ENCODE measurements at places on chromosomes 12 and 14.

- DNase-seq = no peak
Observed at GRCh38 chr12:21725731-21726130, 48.8 kb downstream of the KCNJ8 start.

DNA sequence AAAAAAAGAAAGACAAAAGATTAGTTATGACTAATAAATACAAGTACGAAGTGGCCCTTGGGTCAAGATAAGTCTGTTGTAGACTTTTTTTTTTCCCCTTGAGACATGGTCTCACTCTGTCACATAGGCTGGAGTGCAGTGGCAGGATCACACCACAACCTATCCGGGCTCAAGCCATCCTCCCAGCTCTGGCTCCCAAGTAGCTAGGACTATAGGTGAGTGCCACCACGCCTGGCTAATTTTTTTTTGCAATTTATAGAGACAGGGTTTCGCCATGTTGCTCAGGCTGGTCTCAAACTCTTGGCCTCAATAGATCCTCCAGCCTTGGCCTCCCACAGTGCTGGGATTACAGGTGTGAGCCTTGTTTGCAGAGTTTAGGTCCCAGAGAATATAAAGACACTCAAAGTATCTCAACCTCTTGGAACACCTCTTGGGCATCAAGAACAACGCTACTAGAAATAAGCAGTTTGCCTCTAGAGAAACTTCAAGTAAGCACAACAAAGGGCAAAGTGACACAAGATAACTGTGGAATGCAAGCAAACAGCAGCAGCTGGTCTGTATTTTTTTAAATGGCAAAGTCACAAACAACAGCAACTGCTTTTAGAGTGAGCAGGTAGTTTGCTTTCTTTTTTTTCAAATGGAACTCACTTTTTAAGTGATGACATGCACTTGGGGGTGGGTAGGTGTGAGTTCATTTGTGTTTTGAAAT, 3.9 kb upstream of the MDM2 start:
- DNase-seq = no peak

- DNase-seq = no peak
Observed at GRCh38 chr12:92921877-92922276, 7.2 kb downstream of the EEA1 start.

DNA sequence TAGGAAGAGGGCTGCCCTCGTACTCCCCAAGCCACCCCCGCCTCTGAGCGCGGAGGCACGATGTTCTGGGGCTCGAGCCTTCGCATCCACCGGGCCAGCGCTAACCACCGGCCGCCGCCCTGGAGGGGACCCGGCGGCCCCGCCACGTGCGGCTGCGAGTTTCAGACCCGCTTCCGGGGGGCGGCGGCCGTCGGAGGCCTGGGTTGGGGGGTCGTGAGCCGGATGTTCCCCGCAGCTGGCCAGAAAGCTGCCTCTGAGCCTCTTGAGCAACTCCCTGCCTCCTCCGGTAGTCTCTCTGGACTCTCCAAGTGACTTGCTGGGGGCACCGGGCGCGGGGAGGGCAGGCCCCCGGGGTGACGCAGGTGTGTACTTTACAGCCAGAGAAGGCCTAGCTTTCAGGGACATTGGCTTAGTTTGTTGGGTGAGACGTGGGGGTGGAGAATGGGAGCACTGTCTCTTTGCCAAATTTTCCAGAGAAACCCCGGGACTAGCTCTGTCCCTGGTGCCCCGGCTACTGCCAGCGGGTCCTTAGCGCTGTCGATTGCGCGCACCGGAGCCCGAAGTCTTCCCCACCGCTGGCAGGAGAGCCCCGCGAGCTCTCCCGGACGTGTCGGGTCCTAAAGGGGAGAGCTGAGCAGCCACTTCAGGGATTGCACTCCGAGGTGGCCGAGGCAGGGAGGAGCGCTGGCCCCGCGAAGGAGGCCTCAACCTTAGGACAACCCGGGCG, 15.6 kb downstream of the OTX2 start:
- no peak for DNase-seq

GRCh38 chr12:2144951-2145350, 92.2 kb downstream of the CACNA1C start:
- no peak for DNase-seq

GRCh38 chr14:95024380-95024779, 132.9 kb downstream of the DICER1 start:
- DNase-seq = no peak

DNA sequence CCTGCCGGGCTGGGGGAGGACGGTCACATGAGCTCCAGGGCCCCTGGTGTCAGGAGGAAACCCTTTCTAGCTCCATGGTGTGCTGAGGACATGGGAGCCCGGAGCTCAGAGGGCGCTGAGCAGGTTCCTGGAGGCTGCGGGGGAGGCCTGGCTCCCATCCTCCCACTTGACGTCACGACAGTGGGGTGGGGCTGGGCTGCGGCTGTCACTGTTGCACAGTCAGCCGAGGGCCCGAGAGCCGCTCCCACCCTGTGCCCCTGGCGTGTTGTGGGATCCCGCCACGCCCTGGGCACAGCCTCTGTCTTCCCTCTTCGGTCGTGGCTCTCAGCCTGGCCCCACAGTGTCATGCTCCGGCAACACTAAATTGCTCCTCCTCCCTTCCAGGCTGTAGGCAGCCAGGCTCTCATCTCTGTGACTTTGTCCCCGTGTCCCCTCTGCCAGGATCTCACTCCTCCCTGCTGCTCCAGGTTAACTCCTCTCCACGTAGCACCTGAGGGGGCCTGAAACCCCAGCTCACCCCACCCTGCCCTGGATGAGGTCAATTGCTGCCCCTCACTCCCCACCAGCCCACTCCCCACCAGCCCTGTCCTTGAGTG, 33.0 kb downstream of the BEGAIN start:
- no peak for DNase-seq

DNA sequence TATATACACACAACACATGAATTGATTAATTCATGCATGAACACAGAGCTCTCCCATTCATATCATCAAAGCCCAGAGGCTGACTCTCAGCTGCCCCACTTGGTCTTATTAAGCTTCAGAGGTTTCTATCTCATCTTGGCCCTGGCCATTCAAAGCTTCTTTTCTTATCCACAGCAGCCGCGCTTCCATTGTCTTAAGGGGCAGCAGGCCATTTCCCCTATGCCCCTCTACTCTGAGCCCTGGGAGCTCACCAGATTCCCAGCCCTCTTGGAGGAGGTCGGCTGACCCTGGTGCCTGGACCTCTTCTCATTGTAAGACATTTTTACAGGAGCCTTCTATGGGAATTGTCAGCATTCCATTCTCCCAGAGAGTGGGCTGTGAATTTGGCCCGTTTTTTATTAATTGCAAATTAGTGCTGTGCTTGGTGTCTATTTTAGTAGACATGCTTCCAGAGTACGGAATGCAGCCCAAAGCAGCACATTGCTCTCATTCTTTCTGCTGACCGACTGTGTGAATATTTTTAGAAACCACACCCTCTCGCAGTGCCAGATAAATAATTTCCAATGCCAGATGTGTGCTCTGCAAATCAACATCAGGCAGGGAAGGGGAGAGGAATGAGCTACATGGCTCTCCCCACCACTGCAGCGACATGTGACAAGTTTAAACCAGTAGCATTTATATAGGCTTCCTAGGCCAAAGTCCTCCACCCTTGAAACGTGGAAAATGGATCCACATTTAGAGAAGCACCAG, 58.5 kb downstream of the NUAK1 start:
- DNase-seq = no peak

- DNase-seq = no peak
Observed at GRCh38 chr14:42687421-42687820, 1080.7 kb downstream of the LRFN5 start.

DNA sequence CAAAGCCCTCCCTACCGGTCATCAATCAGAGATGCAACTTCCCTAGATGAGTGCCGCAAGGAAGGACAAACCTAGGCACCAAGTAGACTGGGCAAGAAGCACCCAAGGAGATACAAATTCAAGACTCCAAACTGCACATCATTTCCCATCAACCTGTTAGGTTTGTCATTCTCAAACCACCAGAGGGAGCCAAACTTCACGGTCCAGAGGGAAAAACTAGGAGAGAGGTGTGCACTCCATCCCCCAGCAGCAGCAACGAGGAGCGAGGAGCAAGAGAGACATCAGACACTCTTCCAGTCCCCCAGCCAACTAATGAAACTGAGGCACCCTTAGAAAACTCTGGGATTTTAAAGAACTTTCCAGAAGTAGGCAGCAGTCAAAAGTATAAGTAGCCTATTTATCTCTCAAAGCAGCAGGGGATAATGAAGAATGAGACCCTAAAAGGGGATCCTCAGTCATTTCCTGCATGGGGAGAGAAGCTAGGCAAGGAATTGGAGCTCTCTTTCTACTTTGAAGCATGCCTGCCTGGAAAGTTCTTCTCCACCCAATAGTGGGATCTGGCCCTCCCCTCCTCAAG, 37.0 kb upstream of the NT5DC3 start:
- DNase-seq = peak; percentile 63

DNA sequence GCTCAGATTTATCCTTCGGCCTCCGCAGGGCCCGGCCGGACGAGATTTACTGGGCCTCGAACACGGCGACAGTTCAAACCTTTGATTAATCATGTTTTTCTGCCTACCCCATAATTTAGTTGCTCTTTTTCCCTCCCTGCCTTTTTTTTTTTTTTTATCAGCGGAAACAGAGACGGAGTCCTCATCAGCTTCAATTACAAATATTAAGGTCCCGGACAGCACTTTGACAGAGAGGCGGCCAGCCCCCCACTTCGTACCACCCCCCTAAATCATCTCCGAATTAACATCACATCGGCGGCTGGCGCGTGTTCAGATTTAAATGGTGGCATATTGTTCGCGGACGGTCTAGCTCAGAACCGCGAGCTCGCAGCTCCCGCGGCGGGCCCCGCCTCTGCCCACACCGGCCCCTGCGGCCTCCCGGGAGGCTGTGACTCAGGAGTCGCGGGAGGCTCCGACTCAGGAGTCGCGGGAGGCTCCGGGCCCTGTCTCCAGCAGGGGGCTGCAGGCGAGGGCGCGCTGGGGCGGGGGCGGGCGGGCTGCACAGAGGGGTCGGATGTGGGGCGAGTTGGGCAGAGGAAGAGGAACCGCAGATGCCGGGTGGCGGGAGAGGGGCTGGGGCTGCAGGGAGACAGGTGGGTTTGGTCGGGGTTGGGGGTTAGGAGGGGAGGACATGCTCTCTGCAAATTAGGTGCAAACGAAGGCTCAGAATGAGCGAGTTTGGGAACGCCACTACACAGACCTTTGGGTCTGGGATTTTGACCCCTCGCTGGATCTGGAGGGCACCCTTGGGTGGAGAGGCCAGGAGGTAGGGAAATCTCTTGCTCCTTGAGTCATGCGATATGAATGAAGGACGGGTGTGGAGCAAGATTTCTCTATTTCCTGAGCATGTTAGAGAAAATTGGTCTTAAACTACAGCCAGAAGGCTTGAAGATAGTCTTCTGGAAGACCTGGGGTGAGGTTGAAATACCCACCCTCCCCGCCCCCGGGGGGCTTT, 19.6 kb upstream of the ATP5MC2 start:
- DNase-seq = no peak

DNA sequence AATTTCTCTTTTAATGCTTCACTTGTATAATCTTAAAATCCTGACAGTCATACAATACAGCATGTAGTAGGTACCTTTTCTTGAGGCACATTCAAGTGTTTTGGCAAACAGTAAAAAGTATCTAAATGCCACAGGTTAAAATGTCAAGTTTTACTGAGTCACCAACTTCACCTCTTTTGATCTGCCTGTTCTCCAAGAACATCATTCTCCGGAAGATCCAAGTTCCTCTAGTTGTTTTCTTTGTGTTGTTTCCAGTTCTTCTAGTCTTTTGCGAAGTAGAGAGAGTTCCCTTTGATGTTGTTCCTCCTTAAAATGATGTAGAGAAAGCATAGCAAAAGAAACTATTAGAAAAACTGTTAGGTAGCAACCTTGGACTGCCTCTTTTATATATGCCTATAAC, 151.1 kb downstream of the CEP83 start:
- no peak for DNase-seq

DNA sequence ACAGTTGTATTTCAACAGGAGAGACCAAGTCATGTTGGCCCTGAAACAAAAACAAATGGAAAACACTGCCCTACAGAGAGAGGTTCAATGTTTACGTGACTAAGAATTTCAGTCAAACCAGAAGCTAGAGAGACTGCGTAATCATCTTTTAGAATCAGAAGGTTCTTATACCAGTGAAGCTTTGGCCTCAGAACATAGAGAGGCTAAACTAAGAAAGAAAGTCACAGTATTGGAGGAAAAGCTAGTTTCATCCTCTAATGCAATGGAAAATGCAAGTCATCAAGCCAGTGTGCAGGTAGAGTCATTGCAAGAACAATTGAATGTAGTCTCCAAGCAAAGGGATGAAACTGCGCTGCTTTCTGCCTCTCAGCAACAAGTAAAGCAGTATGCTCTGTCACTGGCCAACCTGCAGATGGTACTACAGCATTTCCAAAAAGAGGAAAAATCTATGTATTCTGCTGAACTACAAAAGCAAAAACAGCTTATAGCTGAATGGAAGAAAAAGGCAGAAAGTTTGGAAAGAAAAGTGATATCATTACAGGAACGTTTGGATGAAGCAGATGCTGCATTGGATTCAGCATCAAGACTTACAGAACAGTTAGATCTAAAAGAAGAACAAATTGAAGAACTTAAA, 32.5 kb upstream of the NUAK1 start:
- no peak for DNase-seq

GRCh38 chr12:25985316-25986175, 27.1 kb downstream of the RASSF8 start:
- no peak for DNase-seq

GRCh38 chr12:106003297-106003696, 135.5 kb downstream of the NUAK1 start:
- DNase-seq = no peak

- DNase-seq = no peak
Observed at GRCh38 chr12:64625243-64626077, 15.2 kb downstream of the RASSF3 start.

DNA sequence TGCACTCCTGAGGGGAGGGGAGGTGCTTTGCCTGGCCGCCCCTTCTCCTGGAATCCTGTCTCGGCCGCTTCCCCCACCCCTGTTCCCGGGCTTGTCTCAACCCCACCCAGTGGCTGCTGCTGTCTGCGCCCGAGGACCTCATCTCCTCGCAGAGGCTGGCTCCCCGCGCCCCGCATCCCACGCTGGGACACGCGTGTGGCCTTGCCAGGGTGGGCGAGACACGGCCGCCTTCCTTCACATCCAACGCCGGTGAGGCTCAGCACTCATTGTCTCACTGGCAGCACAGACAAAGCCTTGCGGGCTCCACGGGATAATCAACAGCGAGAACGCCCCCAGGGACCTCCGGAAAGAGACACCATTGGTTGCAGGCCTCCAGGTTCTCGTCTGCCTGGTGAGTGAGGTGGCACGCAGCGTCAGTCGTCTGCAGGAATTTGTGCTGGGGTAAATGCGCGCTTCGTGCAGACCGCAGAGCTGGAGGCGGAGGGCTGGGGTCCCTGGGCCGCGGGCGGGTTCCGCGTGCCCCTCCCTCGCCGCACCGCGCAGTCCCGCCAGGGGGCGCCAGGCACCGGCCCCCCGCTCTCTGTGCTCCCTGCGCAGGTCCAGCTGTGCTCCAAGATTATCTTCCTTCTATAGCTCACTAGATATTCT, 26.8 kb downstream of the CCDC177 start:
- peak; percentile 68 for DNase-seq

DNA sequence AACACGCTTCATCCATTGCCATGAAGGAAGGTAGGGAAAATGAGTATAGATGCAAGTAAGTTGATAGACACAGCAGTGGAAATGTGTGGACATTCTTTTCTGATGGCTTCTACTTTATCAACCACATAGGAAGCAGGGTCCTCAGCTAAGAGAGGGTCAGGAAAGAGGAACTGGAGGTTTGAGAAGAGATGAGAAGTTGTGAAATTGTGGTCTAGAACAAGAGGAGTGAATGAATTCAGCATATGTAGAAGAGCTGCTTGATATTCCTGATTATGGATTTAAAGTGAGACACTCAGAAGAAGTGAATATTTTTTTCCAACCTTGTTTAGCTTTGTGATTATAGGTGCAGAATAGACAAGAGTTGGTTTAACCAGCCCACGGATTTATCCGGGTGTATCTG, 128.5 kb downstream of the SLC15A5 start:
- no peak for DNase-seq
